NCI-H446 treated with DMSO at 0.1 percent for 48 hours (cell line): ENCODE measurements at places on chromosomes 5 and 9.

- no peak for DNase-seq
Observed at GRCh38 chr5:9557696-9558095, 11.8 kb upstream of the SEMA5A start.

DNA sequence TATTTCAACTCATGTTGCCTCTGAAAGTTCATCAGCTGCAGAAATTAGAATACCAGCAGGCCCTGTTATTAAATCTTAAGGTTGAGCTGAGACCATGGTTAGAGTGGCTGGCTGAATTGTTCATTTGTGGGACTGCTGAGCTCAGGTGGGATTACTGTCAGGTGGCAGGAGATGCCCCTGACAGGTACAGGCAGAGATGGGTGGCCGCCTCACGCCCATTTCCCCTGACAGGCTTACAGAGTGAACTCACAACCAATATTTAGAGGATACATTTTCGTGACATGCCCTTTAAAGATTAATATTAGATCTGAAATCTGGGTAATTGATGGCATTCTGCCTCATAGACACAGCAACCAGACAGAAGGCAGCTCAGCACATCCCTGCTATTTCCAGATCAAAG, 136.0 kb downstream of the MVB12B start:
- DNase-seq = no peak

GRCh38 chr5:94240993-94241651, 377.3 kb downstream of the KIAA0825 start:
- DNase-seq = peak; percentile 78

- DNase-seq = no peak
Observed at GRCh38 chr5:55551358-55551757, 16.6 kb upstream of the PLPP1 start.

DNA sequence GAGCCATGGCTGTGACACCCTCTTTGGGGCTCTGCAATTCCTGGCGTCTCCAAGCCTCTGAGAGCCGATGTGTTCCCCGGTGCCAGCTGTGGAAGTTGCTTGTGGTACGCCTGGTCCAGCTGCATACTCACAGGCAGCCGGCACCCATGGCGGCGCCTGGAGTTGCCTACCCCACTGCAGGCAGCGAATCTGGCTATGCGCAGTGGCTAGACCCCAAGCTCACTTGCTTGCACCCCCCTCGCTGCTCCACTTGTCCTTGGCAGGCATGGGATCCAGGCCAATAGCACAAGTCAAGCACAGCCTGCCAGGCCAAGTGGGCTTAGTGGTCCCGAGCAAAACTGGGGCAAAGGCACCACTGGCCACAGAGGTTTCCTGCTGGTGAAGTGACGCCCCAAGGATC, 24.7 kb upstream of the GABRA6 start:
- no peak for DNase-seq

DNA sequence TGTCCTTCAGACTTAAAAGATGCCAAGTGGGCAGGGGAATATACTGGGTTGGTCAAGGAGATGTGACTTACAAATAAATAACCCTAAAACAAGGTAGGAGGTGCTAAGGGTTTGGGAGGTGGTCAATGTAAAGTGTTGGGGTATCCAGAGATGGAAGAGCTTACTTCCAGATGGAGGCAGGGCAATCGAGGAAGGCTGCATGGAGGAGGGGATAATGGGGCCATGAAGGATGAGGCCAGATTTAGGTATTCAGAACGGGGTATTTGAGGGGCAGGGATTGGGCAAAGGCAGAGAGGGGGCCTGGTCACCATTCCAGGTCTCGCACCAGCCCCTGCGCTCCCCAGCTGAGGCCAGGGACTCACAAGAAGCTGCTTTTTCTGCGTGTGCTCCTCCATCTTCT, 57.9 kb upstream of the FBXW11 start:
- no peak for DNase-seq

GRCh38 chr5:160359816-160360215, 10.6 kb downstream of the C1QTNF2 start:
- no peak for DNase-seq

GRCh38 chr9:126965541-126966428, 51.2 kb downstream of the RALGPS1 start:
- DNase-seq = peak; percentile 10

DNA sequence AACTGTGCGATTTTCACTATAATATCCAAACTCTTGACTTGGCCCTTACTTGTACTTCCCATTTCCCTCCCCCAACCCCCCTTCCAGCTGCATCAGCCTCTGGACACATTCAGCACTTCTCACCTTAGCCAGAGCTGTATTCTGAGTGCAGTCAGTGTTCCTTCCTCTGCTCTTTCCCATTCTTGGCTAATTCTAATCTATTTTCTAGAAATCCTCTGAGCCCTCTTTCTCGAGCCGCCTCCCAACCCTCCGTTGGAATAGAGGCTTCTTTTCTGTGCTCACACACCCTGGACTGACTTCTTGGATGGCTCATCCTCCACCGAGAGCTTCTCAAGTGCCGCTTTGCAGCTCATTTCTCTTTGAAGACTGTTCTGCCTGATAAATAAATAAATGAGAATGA, 188.8 kb downstream of the NTRK2 start:
- no peak for DNase-seq

GRCh38 chr9:136978073-136978864, 965 bp downstream of the PTGDS start:
- no peak for DNase-seq

GRCh38 chr9:86674487-86674886, 272.8 kb downstream of the GAS1 start:
- no peak for DNase-seq

- no peak for DNase-seq
Observed at GRCh38 chr5:119417891-119418605, 34.2 kb upstream of the HSD17B4 start.
